T1000 (cell line): ENCODE measurements at places on chromosomes 7 and 10.

- no peak for DNase-seq
These were observed 11.3 kb upstream of the ATXN7L1 start for GRCh38 chr7:105887569-105888189.

GRCh38 chr7:139562961-139563565, 39.6 kb downstream of the CLEC2L start:
- DNase-seq = no peak

- DNase-seq = no peak
These were observed 15.1 kb downstream of the BCAP29 start for GRCh38 chr7:107594961-107595737.

- no peak for DNase-seq
These were observed 15.9 kb downstream of the VPS41 start for GRCh38 chr7:38893061-38893460.

DNA sequence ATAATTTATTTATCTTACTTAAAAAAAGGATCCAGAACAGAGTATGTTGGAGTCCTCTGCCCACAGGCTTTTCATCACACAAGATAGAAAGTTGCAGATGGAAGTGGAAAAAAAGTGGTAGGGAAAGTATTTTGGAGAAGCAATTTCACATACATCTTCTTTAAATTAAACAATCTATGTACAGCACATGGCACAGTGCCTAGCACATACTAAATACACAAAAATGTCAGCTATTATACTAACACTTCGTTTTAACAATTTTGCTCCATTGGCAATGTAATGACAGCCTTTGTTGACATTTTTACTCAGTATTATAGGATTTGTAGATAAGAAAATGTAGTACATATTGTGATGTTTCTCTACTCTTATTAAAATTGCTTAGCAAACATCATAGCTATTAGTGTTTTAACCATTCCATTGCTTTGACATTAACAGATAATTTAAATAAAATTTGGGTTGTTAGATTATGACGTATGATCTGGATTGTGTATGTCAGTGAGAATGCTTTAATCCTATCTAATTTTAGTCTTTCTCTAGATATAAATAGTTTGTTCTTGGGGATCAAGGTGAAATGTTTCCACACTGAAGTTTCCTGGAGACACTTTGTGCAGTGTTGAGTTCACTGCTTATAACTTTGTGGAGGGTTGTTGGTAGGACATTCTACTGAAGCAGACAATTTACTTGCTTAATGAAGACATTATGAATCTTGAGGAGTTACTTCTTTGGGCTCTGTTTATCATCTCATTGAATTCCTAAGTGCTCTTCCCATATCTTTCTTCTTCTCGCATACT, 202.8 kb upstream of the DKK1 start:
- no peak for DNase-seq

- no peak for DNase-seq
These were observed 801.4 kb upstream of the MBL2 start for GRCh38 chr10:53574024-53574423.

DNA sequence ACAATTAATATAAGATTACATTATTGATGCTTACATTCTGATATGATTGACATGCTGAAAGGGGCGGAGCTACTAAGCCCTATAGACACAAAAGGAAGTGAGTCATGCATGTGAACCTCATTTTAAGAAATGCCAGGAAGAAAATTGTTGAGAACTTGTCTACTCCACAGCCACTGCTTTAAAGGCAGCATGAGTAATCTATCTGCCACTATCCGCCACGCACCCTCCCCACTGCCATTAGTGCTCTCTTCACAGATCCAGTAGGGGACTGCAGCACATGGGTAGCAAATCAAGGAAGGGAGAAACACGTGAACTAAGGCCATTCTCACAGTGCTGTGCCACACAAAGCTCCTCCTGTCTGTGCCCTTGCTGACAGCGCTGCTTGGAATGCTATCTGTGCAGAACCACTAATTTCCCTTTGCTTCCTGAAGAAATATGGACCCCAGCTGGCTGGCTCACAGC, 524.8 kb downstream of the GRM8 start:
- no peak for DNase-seq

DNA sequence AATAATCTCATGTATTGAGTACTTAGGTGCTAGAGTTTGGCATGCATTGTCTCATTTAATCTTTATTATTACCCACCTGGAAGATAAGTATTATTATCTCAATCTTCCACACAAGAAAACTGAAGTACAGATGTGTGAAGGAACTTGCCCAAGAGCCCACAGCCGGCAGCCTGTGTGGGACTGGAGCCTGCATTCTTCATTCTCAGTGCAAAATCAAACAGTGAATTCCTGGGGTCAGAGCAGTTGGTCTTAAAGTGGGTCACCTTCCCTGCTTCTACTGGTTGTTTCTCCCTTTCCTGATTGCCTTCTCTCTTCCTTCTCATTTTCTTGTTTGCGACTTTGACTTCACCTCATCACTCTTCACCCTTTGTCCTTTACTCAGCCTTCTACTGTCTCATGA, 144.7 kb upstream of the LYZL1 start:
- DNase-seq = no peak

DNA sequence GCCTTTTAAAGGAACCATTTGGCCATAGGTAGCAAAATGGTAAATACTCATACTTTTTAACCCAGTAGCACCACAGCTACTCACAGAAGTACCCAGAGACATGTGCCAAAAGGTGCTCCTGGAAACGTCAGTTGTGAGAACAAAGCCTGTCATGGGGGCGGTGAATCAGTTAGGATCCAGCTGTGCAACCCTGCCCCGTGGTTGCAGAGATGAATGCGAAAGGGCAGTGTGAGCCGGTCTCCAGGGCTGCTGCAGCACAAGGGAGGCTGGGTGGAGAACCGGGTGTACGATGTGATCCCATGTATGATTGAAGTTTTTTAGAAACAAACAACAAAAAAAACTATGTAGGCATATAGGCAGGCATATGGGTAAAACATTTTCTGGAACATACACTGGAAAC, 1.3 kb upstream of the LRRC18 start:
- no peak for DNase-seq

DNA sequence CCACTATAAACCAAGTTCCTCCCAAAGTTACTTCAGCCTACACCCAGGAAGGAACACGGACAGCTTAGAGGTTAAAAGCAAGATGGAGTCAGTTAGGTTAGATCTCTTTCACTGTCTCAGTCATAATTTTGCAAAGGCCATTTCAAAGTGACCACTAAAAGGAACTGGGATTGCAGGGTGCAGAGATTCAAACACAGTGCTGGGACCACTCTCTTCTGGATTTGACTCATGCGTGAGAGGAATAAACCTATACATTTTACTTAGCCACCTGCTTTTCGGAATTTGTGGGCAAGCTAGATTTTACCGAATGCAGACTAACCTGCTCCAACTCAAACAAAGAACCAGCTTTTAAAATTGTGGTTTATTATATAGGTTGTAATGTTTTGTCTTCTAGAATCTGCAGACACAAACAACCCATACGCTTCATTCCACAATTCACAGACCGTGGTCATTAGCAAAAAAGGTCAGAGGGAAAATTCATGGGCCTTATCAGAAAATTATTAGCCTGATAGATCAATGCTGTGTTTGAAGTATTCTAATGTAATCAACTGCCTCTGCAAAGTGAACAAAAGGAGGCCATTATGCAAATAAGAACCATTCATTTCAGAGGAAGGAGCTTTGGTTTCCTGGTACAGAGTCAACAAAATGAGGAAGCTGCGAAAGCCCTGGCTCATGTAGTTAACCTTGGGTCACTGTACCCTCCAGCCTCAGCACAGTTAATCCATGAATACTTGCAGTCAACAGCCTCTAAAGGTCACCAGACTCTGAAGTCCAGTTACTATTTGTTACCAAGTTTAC, 342.7 kb upstream of the KLF6 start:
- no peak for DNase-seq

DNA sequence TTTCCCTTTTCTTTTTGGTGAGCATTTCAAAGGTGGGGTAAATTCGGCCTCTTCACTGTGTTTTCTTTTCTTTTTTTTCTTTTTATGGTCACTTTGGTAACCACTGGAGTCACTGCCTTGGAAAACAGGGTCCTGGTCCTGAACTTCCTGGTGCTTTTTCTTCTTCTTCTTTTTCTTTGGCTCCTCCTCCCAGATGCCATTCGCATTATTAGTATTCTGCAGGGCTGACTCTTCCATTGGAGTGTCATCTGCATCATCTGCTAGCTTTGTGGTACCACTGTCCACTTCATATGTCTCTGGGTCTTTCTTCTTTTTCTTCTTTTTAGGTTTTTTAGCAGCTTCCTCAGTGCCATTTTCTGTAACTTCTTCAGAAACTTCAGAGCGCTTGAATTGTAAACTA, 10.5 kb downstream of the POLR1F start:
- DNase-seq = no peak

GRCh38 chr10:26318672-26319071, 102.1 kb downstream of the GAD2 start:
- DNase-seq = no peak

DNA sequence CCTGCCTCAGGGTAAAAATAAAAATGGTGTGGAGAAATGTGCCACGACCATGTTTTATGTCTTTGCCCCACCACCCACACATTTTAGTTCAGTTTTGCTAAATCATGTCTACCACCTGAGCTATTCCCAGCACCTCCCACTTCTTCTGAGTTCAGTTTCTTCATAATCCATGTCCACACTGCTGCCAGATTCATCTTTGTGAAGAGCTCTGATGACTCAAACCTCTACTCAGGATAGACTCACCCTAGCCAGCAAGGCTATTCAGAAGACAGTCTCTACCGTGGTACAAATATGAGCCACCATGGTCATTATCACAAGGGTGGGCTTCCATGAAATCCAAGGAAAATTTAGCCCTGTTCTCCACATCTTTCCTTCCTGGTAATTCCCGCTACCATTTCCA, 231.1 kb upstream of the PRKCQ start:
- DNase-seq = no peak

GRCh38 chr7:149620961-149621360, 123.4 kb upstream of the ZNF746 start:
- DNase-seq = no peak

DNA sequence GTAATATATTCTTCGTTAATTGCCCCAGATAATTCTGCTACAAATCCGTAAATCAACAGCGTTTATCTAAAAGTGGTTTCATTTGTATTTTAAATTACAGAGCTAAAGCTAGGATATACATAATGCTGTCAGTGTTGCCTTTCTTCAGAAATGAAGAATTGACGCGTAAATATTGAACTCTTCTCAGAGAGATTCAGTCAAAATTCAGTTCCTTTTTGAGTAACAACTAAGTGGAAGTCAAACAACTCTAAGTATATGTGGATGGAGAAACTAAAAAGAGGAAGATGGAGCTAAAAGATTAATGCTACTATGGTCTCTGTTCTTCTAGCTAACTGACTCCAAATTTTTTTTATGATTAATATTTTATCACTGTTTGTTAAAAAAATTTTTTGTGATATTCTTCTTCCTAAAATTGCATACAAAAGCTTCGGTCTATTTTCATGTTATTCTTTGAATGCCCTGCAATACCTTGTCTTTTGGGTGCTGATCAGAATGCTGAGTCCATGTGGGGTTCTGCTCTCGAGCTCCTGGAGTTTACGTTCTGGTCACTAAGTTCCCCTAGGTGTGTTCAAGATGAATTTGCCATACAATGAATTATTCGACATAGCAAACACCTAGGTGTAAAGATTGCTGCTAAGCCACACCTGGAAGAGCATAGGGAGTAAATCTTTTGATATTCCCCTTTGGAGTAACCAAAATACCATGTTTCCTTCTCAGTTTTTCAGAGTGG, 20.7 kb downstream of the MDFIC start:
- no peak for DNase-seq

GRCh38 chr7:155071121-155071651, 1.1 kb downstream of the HTR5A start:
- no peak for DNase-seq

DNA sequence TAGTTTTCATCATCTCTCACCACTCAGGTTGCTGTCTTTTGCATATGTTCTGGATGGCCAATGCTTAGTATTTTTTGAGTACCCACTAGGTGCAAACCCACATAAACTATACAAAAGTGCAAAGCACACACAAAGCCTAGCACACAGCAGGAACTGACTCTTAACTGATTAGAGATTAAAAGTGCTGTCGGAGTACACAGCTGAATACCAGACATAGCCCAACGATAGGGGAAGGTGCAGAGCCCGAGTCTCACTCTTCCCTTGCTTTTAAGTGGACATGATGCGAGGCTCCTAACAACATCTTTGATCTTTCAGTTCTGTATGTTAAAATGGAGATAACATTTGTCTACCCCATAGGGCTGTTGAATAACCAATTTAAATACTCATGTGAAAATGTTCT, 90.8 kb downstream of the DPY19L1 start:
- DNase-seq = no peak

GRCh38 chr10:536371-536925, 153.0 kb downstream of the DIP2C start:
- no peak for DNase-seq
